ENCODE measurements at places on chromosomes 6 and 20.

GRCh38 chr20:20503777-20504530 lies 136.1 kb downstream of the INSM1 start:
- no peak for DNase-seq

DNA sequence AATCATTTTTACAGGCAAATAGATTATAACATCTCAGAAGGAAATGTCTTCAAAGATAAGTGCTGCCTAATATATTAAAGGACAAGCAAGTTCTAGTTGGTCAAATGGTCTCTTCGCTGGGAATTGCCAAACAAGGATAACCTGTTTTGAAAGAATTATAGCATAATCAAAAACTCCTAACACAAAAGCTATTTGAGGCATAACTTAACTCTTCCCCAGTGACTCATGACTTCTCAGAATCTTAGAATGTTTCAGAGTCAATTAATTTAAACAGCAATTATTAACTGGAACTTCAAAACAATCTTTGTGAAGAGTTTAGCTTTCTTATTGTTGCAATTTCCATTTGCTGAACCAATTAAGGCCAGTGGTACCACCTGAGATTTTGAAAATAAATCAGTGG lies 126.6 kb downstream of the MTFR2 start:
- no peak for DNase-seq

GRCh38 chr6:25550631-25551030 lies 101.4 kb upstream of the SCGN start:
- DNase-seq = no peak

- DNase-seq = no peak
These were observed 605 bp upstream of the PPP1R16B start for GRCh38 chr20:38804682-38805501.

DNA sequence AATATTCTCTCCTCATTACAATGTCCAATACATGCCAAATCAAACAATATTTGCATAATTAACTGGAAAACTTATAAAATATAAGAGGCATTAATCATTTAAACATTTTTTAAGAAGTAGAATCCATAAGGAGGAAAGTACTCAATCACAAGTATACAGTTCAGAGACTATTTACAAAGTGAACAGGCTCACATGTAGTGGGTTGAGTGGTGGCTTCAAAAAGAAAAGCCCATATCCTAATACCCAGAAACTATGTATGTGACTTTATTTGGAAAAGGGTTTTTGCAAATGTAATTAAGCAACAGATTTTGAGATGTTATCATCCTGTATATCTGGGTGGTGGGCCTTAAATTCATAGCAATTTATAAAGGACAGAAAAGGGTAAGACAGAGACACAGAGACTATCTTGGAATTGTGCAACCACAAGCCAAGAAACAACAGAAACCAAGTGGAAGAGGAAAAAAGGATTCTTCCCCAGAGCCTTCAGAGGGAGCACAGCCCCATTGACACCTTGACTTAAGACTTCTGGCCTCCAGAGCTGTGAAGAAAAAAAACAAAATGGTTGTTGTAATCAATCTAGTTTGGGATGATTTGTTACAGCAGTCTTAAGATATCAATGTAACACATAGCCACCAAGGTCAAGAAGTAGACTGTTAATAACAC lies 32.7 kb upstream of the CRISP1 start:
- DNase-seq = no peak

DNA sequence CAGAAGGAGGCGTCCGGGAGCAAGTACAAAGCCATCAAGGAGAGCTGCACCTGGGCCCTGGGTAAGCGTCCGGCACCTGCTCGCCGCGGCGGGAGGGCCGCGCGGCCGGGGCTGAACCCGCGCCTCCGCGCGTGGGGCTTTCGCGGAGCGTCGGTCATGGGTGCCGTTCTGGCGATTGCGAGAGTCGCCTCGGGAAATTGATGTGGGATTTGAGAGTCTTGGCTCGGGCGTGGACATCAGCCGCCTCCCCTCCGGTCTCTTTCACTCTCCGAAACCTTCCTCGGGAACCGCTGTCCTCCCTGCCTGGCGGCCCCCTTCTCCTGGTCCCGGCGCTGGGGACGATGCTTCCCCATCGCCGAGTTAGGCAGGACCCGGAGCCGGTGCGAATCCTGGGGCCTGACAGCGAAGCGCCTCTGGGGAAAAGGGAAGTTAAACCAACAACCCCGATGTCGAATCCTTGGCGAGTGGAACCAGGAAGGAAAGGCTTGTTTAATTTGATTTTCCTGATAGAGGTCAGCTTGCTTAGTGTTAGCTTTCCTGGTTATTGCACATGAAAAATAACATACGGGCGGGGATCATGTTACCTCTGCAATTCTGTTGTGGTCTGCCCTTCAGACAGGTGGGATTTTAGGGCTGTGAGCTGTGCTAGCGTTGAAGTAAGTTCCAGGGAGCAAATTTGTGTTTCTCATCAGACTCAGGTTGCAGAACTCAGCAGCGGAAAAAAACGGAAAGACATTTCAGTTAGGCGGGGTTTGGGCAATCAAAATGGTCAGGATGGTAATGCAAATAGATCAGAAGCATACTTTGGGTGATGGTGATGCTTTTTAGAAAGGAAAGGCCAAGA lies 594 bp downstream of the ARFGEF3 start:
- no peak for DNase-seq

DNA sequence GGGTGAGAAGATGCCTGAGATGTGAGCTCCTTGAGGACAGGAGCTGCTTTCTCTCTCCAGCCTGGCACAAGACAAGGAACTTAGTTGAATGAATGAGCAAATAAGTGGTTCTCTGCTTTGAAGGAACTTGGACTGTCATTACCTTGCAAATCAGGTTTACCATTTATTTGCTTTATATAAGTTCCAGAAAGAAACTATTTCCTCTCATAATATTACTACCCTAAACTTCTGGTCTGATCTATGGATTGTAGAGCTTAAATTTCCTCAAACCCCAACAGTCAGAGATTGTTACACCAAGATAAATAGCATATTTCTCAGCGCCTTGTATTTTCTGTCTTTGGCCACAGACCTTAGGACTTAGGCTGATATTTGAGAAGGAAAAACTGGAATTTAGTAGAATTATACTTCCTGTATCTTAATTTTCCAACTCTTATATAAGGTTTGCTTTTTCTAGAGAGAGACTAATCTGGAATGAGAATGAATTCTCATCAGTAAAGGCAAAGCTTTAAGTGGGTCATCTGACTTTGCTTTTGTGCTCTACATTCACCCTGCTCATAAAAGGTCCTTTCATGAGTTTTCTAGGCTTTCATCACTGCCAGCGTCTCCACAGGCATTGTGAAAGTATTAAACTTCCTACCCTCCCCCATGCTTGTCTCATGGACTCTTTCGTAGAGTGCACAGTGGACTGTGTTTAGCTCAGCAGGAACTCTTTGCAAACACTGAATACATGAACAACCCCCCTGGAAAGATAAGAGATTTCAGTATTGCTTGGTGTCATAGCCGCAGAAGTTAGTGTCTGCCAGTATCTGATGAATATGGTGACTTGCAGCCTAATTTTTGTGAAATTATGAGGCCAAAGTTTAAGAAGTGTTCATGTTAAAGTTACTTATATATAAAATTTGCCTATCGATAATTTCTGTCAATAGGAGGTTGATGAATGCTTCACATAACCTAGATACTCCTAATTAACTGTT lies 74.0 kb downstream of the PTPRA start:
- DNase-seq = peak; percentile 4

- no peak for DNase-seq
These were observed 16.2 kb upstream of the ADRM1 start for GRCh38 chr20:62286493-62287064.

DNA sequence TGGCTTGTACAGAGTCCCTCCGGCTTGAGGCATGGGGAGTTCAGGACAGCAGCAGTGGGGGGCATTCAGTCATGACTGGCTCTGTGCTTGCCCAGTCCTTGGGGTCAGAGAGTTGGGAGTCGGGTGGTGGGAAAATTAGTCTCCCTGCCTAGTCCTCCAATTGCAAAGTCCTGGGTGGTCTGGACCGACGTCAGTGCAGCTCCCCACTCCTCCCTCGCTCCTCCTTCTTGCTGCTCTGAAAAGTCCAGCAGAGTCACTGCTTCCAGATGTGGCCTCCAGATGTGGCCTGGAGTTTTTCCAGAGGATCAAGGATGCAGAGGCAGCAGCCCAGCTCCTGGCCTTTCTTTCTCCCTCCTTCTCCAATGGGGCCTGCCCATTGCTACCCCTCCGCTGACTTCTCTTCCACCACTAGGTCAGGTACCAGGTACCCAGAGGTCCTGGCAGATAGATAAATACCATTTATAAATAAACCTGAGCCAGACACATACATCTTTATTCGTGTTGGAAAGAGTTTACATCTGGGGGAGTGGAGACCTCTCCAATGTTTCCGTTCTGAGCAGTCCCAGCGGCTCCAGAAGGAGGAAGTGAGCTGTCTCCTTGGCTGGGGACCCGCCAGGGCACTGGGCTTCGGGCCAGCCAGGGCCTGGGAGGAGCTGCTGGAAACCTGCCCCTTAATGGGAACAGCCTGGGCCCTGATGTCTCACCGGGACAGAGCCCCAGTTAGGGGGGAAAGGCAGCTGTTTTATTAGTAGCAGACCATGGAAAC lies 49.0 kb upstream of the RNF24 start:
- peak; percentile 92 for DNase-seq

DNA sequence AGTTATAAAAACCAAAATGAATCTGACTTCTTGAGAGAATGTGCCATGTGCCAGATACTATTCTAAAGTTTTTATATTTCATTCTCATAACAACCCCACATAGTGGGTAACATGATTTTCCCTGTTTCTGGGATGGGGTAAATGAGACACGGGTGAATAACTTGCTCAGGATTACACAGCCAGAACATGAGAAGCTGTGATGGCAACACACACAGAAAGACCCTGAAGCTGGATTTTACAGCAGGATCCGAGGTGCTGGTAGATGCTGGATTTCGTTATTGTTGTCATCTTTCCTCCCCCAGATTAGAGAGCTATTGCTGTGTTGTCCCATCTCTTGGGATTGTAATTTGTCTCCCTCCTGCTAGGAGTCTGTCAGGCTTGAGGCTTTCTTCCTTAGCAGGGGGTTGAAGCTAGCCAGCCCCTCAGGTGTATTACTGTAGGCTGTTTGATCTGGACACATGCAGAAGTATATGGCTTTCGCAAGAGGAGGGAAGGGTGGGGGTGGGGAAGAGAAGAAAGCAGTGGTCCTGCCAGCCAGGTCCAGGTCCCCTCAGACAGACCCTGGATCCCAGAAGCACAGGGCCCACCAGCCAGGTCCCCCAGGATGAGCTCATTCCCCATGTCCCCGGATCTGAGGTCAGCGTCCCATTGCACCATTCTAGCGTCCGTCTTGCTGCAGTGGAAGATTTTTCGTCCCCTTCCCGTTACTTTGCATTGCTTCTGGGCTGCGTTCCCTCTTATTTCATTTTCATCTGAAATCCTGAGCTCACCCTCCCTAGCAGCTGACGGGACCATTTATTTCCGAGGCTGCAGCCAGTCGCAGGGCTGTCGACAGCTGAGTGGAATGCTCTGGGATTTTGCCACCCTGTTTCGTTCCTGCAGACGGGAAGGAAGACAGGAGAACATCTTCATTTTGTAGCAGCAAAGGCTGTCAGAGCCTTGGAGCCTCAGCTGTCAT lies 7.3 kb upstream of the KCNG1 start:
- no peak for DNase-seq

DNA sequence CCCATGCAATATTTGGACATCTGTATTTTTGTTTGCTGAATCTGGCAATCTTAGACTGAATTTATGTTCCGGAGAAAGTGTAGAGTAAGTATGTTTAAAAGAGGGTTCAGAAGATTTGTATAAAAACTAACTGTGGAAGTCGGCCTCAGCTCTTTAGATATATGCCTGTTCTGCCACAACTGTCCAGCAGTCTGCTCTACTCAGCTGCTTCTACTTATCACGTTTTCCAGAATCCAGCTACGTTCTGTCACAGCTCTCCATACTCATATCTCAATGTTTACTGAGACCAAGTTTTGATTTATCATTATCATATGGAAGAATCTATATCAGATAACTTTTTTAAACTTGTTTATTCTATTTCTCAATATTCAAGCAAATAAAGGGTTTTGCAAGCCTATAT lies 721.3 kb downstream of the EYS start:
- DNase-seq = no peak

- peak; percentile 41 for DNase-seq
These were observed 52.0 kb downstream of the FRK start for GRCh38 chr6:116008470-116009243.

DNA sequence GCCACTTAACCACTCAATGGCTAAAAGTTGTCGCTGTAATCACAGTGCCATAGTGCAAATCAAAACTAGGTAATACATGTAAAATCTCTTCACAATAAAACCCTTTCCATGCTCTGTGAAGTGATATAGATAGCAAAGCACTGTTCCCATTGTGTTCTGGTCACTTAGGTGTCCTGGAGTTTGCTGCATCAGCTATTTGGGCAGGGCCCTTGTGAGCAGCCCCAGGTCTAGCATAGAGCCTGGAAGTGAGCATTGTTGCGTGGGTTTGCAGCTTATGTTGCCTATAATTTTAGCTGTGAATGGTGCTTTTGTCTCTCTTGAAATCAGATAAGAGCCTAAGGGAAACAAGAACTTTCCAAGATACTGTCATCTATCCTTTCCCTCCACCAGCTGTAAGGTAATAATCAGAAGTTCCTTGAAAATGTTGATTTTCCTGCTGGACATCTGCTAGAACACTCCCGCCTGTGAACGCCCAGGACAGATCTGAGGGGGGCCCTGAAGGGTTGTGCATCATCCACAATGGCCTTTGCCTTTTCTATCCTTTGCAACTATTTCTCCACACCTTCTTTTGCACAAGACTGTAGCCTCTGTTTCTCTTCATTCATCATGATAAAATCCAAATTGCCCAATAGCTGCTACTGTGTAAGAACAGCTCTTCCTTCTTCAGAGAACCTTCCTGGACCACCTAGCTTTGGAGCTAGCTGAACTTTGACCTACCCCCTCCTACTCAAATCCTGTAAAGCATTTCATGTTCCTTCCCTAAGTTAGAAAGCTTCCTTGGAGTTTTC lies 57.0 kb downstream of the TNFAIP3 start:
- no peak for DNase-seq

DNA sequence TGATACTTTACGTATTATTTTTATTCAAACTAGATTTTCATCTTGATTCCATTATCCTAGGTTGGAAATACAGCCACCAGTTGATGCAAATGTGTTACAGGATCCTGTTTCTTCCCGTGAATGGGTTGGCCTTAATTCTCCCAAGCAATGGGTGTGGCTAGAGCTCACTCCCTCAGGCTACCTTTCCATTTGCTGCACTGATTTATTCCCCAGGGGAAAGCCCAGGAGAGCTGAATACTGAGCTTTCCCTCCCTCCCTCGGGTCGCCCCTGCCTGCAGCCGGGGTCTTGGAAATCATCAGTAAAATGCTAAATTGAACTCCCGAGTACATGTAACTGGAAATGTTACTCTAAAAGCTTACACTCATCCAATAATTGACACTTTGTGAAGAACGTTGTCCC lies 9.9 kb downstream of the SMOC2 start:
- no peak for DNase-seq

- no peak for DNase-seq
These were observed 1.4 kb downstream of the SOX12 start for GRCh38 chr20:326645-327185.

- no peak for DNase-seq
These were observed 4.8 kb downstream of the SALL4 start for GRCh38 chr20:51797357-51798025.

- no peak for DNase-seq
These were observed 98.7 kb downstream of the ZDHHC14 start for GRCh38 chr6:157479464-157480303.

- DNase-seq = no peak
These were observed 773.6 kb upstream of the CHD6 start for GRCh38 chr20:42391807-42392206.

- DNase-seq = no peak
These were observed 37.4 kb upstream of the TBXT start for GRCh38 chr6:166204852-166205650.
